ENCODE measurements at places on chromosomes 5 and 9.

DNA sequence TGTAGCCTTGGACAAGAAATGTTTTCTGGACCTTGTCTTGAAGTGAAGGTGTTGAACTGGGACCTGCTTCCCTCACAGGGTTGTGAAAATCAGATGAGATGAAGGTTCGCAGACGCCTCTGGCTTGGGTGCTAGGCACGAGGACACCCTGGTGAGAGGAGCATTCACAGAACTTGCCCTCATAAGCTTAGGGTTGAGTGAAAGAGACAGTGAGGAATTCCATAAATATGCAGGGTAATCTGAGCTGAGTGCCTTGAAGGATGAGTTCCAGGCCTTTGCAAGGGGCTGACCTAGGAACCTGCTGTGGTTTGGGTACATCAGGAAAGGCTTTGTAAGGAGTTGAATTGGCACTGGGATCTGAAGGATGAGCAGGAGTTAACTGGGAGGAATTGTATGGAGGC is 75.7 kb upstream of the SAP30L start:
- DNase-seq, result no peak

- no peak for DNase-seq
These were observed 2.4 kb upstream of the ZSWIM6 start for GRCh38 chr5:61329550-61330128.

- DNase-seq, result no peak
These were observed 22.1 kb upstream of the LPCAT1 start for GRCh38 chr5:1545805-1546355.

DNA sequence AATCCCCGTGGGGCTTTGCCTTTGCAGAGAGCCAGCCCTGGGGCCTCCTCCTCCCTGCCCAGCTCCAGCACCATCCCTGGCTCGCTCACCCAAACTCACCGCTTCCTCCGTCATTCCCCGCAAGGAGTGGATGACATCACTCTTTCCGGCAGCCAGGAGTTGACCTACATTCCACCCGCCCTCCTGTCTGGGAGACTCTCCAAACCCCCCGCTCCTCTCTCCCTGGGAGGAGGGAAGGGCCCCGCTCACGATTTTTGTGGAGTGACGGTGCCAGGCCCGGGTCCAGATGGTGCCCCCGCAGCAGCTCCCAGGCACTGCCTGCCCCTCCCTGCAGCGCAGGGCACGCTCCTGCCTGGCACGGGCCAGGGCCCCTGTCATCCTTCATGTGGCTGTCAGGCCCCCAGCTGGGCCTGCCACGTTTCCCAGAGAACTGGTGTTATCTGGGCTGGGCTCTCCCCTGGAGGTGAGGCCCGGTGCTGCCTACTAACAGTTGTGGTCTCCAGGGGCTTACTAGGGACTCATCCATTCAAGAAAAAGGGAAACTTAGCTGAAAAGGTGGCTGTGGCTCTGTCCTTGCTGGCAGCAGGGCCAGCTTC is 52.3 kb downstream of the NTNG2 start:
- peak; percentile 68 for DNase-seq

- no peak for DNase-seq
These were observed 32.3 kb upstream of the NRG2 start for GRCh38 chr5:140075371-140075770.

DNA sequence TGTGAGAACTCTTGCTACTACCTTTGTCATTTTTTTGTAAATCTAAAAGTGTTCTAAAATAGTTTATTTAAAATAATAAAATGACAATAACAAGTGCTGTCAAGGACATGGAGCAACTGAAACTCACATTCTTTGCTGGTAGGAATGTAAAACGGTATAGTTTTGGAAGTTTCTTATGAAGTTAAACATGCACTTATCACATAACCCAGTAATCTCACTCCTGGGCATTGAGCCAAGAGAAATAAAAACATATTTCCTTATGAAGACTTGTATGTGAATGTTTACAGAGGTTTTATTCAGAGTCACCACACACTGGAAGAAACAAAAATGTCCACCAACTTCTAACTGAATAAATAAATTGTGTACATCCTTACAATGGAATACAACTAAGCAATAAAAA is 46.0 kb upstream of the COL15A1 start:
- no peak for DNase-seq

- no peak for DNase-seq
These were observed 14.5 kb downstream of the ZDHHC21 start for GRCh38 chr9:14678776-14679175.

GRCh38 chr5:122170620-122171019 is 41.3 kb downstream of the ZNF474 start:
- no peak for DNase-seq

GRCh38 chr9:89555451-89556375 is 49.1 kb upstream of the GADD45G start:
- no peak for DNase-seq

DNA sequence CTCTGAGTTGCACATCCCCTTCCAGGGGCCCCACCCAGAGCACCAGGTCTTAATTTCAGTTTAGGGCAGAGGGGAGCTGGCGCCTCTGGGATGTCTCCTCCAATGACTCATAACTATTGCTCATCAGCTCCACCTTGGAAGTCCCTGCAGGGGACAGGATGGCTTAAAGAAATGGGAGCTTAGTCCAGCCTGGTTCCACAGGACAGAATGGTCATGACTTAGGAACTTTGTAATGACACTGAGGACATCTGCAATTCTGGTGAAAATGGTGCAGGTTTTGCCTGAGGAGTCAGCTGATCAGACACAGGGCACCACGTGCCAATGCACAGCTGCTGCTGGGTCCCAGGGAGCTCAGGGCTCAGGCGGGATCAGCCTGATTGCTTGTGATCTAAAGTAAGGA is 16.4 kb upstream of the PPP1R26 start:
- no peak for DNase-seq

DNA sequence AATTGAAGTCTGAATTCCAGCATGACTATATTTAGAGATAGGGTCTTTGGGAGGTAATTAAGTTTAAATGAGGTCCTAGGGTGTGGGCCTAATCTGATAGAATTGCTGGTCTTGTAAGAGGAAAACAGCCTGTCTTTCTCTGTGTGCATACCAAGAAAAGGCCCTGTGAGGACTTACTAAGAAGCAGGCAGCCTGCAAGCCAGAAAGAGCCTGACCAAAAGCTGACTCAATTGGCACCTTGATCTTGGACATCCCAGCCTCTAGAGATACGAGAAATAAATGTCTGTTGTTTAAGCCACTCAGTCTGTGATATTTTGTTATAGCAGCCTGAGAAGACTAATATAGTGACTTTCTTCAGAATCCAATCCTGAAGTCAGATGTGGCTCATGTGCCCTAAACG is 14.6 kb downstream of the ARL14EPL start:
- DNase-seq, result no peak

DNA sequence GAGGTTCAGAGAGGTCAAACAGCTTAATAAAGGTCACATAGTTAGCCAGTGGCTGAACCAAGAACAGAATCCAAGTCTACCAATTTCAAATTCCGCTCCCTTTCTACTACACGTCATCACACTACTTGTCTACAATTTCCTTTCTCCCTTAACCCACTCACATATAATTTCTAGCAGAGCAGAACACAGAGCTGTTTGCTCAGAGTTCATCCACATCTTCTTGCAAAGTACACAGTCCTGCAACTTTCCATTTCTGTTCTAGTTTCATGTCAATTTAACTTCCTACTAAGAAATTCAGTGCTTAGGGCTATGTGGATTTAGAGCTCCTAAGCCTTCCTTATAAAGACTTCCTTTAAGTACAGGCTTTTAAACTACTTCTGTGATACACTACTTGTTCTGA is 61.3 kb downstream of the MEGF9 start:
- DNase-seq, result no peak

DNA sequence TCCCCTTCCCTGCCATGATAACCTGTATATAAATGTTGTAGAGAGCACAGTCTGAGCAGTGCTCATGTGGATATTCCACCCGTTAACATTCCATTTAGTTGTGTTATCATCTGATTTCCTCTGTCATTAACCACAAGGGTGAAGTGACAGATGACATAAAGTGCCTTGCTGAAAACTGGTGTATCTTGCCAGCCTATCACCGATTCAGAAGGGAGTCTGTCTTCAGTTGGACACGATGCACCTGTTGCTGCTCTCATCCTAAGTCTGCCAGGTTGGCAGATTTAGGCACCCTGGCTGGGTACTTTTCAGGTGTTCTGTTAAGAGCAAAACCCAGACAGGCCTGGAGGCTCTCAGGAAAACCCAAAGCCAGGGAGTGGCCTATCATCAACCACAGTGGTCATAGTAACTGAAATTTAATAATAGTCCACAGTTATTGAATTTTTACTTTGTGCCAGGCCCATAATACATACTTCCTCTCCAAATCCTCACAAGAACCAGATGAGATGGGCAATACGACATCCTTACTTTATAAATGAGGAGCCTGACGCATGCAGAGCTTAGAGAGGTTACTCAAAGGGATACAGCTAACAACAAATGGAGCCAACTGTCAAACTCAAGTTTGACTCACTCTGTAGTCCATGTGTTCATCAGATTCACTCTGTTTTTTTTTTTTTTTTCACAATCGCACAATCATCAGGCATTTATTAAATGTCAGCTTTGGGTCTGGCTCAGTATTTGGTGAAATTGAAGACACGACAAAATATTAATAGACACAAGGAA is 100.7 kb upstream of the SPRY4 start:
- DNase-seq, result no peak
